ENCODE measurements at places on chromosomes 5 and 9. TPM values are rescaled to one million over a fixed set of nuclear protein-coding genes. Genes with fewer than 3 reads are reported as not detected.

DNA sequence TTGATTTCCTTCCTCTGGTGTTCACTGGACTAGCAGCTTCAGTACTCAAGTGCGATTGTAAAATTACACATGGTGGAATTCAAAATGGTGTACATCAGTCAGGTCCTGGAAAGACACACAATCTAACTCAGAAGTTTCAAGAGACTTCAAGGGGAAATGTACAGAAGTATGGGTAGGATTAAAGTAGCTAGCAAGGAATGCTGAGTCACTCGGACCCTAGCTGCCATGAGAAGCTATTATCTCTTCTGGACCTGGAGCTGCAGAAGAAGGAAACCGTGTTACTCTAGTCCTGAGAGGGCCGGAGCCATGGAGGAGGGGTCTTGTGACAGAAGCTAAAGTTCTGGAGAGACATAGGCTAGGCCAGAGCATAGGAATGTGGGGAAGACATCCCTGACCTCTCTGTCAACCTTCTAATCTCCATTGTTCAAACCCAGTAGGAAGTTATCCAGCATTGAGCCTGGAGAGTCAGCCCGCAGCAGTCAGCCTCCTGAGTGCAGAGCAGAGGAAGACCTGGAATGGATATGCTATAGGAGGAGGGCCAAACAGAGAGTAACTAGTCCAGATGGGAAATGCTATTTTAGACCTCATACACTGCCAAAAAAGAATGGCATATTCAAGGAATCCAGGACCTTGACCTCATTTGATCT is 84.3 kb downstream of the GHR start:
- no peaks in the 10 kb centered on the region for H3K36me3 ChIP-seq
- no peaks in the 10 kb centered on the region for H3K4me1 ChIP-seq
- no peak overlapping the region for H3K4me3 ChIP-seq
- no peaks in the 10 kb centered on the region for H3K27me3 ChIP-seq
- no peak overlapping the region for H3K27ac ChIP-seq

- H3K36me3 ChIP-seq: no peaks in the 10 kb centered on the region
- H3K27me3 ChIP-seq: no peaks in the 10 kb centered on the region
- H3K27ac ChIP-seq: no peak overlapping the region
- no peak for DNase-seq
Measured at GRCh38 chr5:163649514-163649913, 144.1 kb downstream of the MAT2B start.

GRCh38 chr9:133067006-133067405 is 5.2 kb downstream of the CEL start:
- H3K4me1 ChIP-seq: no peaks in the 10 kb centered on the region
- DNase-seq: no peak
- no peak overlapping the region for H3K27ac ChIP-seq
- no peaks in the 10 kb centered on the region for H3K27me3 ChIP-seq

- no peaks in the 10 kb centered on the region for H3K4me1 ChIP-seq
- no peak for DNase-seq
- no peaks in the 10 kb centered on the region for H3K27me3 ChIP-seq
- no peak overlapping the region for H3K4me3 ChIP-seq
- no peaks in the 10 kb centered on the region for H3K36me3 ChIP-seq
- no peak overlapping the region for H3K27ac ChIP-seq
Measured at GRCh38 chr9:101893661-101894646, 155.5 kb upstream of the GRIN3A start.

DNA sequence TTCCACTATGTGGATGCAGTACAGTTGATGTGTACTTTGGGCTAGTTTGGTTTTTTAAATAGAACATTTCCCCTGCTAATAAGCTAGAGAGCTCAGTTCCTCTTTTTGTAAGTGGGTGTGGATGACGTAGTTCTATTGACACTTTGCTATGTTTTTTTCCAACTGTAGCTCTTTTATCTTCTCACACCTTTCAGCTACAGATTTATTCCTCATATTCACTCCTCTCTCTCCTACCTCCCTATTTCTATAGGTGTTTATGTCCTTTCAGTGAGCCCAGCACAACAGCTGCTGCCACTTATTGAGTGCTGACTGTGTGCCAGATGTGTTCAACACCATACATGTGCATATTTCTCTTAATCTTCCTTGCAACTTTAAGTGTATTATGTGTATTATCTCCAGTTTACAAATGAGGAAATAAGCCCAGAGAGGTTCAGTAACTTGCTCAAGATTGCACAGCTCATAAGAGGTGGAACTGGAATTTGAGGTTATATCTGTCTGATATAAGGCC is 215.7 kb downstream of the SEMA6A start:
- no peaks in the 10 kb centered on the region for H3K4me1 ChIP-seq
- H3K4me3 ChIP-seq: no peak overlapping the region
- no peaks in the 10 kb centered on the region for H3K27me3 ChIP-seq
- H3K36me3 ChIP-seq: no peaks in the 10 kb centered on the region

DNA sequence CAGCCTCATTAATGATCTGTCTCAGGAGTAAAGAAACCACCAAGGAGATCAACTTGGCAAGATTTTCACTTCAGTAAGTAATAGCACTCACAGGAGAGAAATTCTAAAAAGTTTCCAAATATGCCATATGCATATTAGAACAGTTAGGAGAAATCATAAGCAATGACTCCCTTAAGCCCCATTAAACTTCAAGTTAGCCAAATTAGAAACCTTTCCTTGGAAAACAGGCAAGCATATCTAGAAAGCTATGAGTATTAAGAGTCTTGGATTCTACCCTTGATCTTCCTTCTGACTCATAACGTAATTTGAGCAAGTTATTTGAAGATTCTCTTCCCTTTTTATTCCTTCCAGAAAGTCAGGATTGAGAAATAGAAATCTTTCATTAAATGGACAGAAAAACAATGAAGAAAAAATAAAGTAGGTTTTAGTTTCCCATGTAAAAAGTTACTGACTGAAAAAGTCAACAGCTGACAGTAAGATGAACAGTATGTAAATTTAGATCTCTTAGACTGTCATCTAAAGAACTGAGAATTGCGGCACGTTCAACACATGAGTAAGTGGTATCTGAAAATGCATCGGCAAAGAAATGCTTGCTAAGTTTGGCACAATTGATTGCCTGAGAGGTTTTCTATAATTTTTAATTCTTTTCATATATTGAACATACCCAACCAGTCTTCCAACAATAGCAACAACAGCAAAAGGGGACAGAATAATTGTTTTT is 565.7 kb upstream of the FTMT start:
- H3K36me3 ChIP-seq: no peaks in the 10 kb centered on the region
- no peaks in the 10 kb centered on the region for H3K4me1 ChIP-seq
- no peaks in the 10 kb centered on the region for H3K27me3 ChIP-seq
- H3K27ac ChIP-seq: no peak overlapping the region
- no peak for DNase-seq

DNA sequence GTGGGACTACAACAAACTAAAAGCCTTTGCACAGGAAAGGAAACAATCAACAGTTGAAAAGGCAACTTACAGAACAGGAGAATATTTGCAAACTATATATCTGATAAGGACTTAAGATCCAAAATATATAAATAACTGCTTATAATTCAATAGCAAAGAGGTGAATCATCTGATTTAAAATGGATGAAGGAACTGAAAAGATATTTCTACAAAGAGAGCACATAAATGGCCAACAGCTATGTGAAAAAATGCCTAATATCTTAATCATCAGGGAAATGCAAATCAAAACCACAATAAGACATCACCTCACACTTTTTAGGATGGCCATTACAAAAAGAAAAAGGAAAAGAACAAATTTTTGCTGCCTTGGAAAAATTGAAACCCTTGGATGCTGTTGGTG is 100.4 kb downstream of the LURAP1L start:
- H3K27ac ChIP-seq: no peak overlapping the region
- peaks cover 4% of the 10 kb centered on the region for H3K4me1 ChIP-seq
- H3K4me3 ChIP-seq: no peak overlapping the region
- H3K27me3 ChIP-seq: no peaks in the 10 kb centered on the region
- DNase-seq: no peak

DNA sequence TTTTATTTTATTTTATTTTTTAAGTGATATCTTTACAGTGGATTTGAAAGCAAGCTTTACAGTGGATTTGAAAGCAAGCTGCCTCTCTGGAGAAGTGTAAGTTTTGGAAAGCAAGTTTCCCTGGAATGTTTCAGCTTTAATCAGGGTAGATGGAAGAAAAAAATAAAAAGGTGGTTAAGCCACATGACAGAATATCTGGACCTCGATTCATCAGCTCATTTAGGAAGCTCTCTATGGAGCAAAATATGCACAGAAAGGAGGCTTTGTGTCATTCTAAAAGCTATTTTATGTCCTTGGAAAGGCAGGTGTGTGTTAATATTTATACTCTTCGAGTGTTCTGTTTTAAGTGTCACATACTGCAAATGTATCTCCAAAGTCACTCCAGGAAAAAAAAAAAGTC is 409.2 kb upstream of the KLF4 start:
- no peaks in the 10 kb centered on the region for H3K36me3 ChIP-seq
- H3K4me1 ChIP-seq: peaks cover 4% of the 10 kb centered on the region
- H3K4me3 ChIP-seq: no peak overlapping the region
- DNase-seq: no peak
- H3K27me3 ChIP-seq: no peaks in the 10 kb centered on the region

DNA sequence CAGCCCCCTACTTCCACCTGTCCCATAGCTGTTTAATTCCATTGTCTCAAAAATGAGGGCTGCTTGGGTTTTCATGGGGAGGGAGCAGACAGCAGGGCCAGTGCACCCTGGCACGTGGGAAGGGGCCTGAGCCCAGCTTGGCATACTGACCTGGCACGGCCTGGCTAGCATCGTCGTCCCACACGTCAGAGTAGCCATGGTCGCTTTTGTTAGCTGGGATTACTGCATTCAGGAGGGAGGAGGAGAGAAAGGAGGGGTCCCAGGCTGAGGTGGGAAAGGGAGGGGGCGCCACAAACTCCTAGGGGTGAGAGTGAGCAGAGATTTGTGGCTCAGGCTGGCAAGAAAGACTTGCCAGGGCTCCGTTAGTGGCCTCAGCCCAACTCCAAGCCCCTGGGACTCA is 21.1 kb upstream of the CYSTM1 start:
- no peaks in the 10 kb centered on the region for H3K36me3 ChIP-seq
- H3K27ac ChIP-seq: no peak overlapping the region
- H3K4me3 ChIP-seq: no peak overlapping the region
- no peaks in the 10 kb centered on the region for H3K27me3 ChIP-seq

DNA sequence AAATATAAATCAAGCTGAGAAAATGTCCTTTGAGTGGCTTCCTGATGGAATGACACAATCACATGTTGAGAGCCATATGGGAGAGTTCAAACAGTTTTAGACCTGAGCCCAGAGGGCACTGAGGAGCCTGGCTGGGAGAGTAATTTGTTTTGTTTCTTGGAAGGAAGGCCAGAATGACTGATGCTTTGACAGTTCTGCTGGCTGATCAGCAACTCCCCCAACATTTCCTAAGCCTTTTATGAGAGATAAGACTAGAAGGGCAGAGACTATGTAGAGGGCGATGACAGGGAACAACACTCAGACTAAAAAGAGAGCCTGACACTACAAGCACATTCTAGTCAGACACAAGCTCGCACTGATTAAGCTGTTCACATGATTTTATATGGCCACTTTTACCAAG is 169.2 kb downstream of the COX7C start:
- no peaks in the 10 kb centered on the region for H3K27me3 ChIP-seq
- H3K4me3 ChIP-seq: no peak overlapping the region
- DNase-seq: no peak
- no peaks in the 10 kb centered on the region for H3K36me3 ChIP-seq
- no peaks in the 10 kb centered on the region for H3K4me1 ChIP-seq

DNA sequence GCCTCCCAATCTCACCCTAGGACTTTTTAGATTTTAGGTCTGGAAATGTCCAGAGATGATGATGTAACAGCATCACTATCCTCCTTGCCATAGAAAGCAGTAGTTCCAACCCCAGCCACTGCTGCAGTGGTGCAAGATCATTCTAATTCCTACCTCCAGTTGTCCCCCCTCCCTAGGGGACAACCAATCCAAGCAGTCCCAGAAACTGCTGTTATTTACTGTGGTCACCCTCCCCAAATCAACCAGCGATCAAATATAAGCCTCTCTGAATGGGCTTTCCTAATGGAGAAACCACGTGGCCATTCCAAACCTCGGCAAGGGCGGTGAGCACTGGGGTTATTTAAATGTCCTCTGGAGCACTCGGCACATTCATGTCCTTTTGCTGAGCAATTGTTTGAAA is 159.8 kb downstream of the SLF1 start:
- H3K36me3 ChIP-seq: no peaks in the 10 kb centered on the region
- no peak overlapping the region for H3K27ac ChIP-seq
- H3K4me3 ChIP-seq: no peak overlapping the region
- H3K4me1 ChIP-seq: no peaks in the 10 kb centered on the region
- no peak for DNase-seq
- H3K27me3 ChIP-seq: no peaks in the 10 kb centered on the region

GRCh38 chr9:114289571-114290481 is 33.1 kb upstream of the ORM1 start:
- no peaks in the 10 kb centered on the region for H3K36me3 ChIP-seq
- DNase-seq: no peak
- H3K4me1 ChIP-seq: no peaks in the 10 kb centered on the region
- H3K27ac ChIP-seq: no peak overlapping the region

DNA sequence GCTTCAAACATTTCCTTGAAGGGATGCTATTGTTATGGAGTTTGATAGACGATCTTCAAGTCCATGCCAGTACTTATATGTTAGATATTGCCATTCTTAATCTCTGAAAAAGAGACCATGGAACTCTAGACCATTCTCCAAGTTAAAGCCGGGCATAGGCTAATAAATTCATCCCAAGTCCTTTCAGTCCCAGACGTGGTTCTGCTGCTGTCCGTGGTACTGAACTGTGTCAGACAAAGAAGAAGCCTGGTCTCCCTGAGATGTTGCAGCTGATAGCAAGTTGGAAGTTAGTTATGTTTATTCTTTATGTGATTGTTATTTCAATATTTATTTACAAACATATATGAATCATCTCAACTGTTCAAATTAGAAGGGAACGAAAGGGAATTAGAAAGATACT is 158.7 kb downstream of the NMUR2 start:
- H3K4me1 ChIP-seq: no peaks in the 10 kb centered on the region
- no peak overlapping the region for H3K27ac ChIP-seq
- no peak overlapping the region for H3K4me3 ChIP-seq
- no peaks in the 10 kb centered on the region for H3K36me3 ChIP-seq
- no peak for DNase-seq

DNA sequence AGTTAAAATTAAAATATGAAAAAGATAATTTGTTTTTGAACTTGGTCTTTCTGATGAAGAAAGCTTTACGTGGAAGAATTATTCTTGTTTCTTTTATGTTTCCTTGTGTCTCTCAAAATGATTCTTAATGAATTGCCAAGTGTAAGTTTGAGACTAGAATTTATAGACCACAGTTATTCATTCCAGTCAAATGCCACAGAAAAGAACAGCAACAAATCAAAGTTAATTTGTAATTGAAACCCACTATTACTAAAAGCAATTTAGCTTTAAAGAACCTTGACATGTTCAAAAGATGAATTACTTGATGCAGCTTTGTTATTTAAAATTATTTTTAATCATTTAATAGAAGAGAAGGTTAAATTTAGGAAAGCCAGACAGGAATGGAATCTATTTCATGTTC is 1277.7 kb upstream of the NUDT12 start:
- H3K4me3 ChIP-seq: no peak overlapping the region
- H3K36me3 ChIP-seq: no peaks in the 10 kb centered on the region
- DNase-seq: no peak
- no peak overlapping the region for H3K27ac ChIP-seq

- peaks cover 39% of the 10 kb centered on the region for H3K36me3 ChIP-seq
- H3K27ac ChIP-seq: no peak overlapping the region
- H3K27me3 ChIP-seq: no peaks in the 10 kb centered on the region
- no peaks in the 10 kb centered on the region for H3K4me1 ChIP-seq
Measured at GRCh38 chr9:128625391-128626146, 31.1 kb downstream of the DYNC2I2 start.

- no peak for DNase-seq
- H3K4me3 ChIP-seq: no peak overlapping the region
- no peaks in the 10 kb centered on the region for H3K36me3 ChIP-seq
- H3K27me3 ChIP-seq: no peaks in the 10 kb centered on the region
Measured at GRCh38 chr9:135962696-135963307, 1.6 kb upstream of the UBAC1 start.

JAKMIP2 gene
- total RNA-seq: 1.3 TPM

HTR4 gene
- 7.5 TPM for total RNA-seq

ARL14EPL gene
- total RNA-seq: not detected
